ENCODE measurements at places on chromosomes 16 and 17.

DNA sequence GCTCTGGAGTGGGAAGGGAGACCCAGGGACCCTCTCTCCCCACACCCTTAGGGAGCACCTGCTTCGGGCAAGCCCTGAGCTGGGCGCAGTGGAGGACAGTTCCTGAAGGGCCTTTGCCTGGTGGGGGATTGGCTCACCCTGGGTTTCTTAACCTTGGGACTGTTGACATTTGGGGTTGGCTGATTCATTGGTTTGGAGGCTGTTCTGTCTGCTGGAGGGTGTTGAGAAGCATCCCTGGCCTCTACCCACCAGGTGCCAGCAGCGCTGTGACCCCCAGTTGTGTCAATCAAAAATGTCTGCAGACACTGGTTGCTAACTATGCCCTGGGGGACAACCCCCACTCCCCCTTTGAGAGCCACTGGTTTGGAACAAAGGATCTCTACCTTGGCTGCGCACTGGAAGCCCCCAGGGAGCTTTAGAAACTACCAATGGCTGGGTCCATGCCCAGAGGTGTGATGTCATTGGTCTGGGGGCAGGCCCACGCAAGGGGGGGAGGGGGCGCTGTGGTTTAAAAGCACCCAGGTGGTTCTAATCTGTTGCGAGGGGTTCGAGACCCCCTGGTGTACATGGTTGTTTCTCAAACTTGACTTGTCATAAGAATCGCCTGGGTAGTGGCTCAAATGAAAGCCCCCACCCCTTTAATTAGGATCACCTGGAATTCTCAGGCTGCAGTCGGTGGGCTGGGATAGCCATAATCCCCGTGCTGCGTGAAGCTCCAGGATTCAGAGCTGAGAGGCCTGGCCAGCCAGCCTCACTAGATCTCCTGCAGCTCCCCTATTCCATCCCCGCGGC, 151.9 kb upstream of the GSE1 start:
- DNase-seq = no peak

GRCh38 chr17:9958586-9959281, 53.7 kb upstream of the RCVRN start:
- peak; percentile 83 for DNase-seq

DNA sequence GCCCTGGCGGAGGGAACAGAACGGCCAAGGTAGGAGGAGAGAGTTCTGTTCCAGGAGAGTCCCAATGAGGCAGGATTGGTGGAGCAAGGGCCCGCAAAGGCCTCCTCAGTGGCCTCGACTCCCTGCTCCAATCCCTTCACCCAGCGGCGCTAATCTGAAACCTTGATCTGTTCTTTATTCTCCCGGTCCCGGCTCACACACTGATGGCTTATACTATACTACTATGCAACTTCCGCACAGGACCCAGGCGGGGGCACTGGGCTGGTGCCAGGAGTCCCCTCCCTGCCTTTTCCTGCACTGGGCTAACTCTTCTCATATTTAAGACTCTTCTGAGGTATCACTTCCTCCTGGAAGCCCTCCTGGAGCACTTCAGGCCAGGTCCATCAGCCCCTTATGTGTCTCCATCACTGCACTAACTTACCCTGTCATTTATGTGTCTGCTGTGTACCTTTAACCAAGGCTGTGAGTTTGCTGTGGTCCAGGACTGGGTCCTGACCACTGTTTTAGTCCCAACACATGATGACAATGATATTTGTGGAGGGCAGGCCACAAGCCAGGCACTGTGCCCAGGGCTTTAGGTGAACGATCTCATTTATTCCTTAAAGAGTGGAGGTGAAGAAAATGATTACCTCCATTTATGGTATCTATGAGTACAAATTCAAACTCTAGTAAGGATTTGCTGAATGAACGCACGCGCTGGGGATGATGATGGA, 6.8 kb downstream of the CCDC102A start:
- DNase-seq = no peak

DNA sequence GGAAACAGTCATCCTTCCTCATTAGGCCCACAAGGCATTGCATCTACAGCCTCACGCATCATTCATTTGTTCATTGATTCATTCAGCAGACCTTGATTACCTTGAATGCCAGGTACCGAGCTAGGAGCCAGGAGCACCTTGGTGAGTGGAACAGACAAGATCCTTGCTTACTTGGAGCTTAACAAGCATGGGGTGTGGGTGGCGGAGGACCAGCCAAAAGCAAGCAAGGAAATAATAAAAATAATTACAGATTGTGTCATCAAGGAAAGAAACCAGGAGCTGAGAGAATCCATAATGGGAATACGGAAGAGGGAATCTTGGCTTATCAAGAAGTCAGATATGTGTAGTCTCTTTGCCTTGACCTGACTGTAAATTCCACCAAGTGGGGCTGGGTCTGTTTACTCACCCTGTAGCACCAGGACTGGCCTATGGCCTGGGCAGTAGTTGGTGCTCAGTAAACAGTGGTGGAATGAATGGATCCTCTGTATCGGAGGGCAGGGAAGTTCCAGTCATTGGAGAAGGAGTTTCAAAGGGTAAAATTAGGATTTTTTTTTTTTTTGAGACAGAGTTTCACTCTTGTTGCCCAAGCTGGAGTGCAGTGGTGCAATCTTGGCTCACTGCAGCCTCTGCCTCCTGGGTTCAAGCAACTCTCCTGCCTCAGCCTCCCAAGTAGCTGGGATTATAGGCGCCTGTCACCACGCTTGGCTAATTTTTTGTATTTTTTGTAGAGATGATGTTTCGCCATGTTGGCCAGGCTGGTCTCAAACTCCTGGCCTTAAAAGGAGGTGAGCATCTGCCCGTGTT, 157.7 kb downstream of the MSI2 start:
- no peak for DNase-seq

DNA sequence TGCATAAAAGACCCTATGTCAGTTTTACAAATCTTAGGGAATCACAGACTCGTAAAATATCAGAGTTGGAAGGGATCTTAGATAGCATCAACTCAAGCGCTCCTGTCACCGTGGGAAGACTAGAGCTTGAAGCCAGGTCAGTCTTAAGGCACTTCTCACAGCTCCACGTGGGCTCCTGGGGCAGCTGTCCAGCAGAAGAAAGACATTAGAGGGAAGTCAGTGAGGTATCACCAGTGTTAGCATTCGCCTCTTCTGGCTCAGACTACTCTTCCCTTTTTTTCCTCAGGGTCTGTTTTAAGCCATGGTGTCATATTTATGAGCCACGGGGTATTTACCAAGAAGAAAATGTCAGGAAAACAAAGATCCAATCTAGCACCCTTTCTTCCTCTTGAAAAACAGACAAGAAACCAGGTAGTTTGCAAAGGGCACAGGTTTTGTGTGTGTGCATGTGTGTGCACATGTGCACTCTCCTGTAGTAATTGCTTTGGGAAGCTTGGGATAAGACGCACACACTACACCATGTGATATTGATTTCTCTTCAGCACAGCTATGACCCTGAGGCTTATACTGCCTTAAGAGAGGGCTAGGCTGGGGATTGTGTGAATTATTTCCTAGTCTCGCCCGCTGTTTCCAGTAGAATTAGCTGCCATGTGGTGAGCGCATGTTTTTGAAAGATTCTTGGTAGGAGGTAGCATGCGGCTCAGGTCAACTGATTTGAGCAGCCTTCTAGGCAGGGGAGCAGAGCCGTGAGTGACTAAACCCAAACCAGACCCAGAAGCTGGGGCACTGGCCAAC, 61.0 kb upstream of the ELAC2 start:
- DNase-seq = no peak

GRCh38 chr17:43634591-43635125, 27.1 kb downstream of the MEOX1 start:
- no peak for DNase-seq

DNA sequence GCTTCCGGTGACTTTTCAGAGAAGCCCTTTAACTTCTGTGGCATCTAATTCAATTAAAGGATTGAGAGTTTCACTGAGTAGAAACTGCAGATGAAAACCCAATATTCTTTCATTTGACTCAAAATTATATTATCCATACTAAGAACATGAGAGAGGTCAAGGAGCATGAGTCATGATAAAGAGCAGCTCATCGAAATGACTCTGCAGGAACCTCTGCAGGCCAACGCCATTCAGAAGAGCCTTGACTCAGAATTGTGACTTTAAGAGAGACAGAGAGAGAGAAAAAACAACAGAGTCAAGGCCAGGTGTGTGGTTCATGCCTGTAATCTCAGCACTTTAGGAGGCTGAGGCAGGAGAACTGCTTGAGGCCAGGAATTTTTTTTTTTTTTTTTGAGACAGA, 417.2 kb upstream of the XYLT1 start:
- no peak for DNase-seq

DNA sequence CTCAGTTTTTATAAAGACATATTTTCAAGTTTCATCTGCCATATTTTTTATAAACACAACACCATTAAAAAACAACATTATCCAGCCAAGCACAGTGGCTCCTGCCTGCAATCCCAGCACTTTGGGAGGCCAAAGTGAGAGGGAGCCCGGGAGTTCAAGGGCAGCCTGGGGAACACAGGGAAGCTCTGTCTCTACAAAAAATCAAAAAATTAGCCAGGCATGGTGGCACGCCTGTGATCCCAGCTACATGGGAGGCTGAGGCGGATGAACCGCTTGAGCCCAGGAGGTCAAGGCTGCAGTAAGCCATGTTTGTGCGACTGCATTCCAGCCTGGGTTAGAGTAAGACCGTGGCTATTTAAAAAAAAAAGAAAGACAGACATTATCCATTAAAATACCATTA, 17.2 kb upstream of the NTAN1 start:
- DNase-seq = no peak

DNA sequence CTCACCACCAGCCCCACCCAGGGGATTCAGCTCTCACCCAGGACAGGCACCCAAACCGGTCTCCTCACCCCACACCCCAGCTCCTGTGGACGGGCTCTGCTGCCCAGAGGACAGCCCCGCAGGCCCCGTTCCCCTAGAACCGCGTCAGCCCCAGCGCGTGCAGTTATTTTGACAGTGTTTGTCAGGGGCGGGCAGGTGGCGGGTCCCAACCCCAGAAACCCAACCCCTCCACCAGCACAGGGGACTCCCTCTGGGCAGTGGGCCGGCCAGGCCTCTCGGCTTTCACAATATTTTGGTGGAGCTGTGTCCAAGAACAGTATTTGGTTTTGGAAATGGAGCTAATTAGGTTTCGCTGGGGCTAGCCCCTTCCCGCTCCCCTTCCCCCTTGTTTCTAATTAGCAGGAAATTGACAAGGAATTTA, 44.8 kb downstream of the BAHCC1 start:
- DNase-seq = no peak

DNA sequence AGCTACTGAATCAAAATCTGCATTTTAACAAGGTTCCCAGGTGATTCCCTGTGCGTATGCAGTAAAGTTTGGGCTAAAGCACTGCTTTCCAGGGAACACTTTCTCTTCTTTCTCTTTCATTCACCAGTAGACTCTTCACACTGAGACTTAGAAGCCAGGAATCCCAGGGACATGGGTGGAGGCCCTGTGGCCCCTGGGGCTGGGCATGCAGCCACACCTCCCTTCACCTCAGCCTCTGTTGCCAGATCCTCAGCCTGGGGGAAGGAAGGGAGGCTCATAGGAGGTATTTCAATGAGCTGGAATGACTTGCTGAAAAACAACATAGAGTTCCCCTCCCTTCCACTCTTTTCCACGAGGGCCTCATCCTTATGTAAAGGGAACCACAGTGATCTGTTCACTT, 1.2 kb downstream of the G6PC3 start:
- DNase-seq = no peak

DNA sequence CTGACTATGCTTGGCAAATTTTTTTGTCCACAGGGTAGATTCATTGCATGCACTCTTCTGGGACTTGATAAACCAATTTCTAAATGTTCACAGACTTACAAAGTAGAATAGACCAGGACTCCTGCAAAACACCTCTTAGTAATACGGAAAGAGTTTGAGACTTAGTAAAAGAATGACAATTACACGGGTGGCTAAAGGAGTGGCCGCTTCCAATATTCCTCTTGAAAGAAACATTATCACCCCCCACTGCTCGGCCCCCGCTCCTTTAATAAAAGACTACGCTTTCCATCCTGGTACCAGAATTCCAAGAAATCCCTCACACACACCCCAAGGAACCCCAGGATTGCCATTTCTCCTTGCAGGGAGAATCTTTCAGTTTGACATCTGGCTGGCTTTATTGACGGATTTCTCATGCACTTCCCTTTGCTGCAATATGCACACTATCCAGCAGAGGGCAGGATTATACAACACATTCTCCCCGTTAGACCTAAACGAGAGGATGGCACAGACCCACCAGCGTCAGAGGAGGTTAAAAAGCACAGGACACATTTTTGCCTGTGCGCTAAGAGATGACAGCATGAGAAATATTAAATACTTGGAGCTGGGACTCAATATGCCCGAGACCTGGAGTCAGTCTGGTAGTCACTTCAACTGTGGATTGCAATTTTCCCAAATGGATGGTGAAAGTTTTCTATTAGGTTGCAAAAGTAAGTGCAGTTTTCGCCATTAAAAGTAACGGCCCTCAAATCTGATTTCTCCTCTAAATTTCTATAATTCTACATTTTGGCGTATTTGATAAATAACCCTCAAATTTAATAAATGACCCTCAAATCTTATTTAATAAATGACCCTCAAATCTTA, 46.6 kb upstream of the NUDT7 start:
- DNase-seq = peak; percentile 25

GRCh38 chr17:8896641-8897635, 29.5 kb upstream of the PIK3R6 start:
- no peak for DNase-seq

DNA sequence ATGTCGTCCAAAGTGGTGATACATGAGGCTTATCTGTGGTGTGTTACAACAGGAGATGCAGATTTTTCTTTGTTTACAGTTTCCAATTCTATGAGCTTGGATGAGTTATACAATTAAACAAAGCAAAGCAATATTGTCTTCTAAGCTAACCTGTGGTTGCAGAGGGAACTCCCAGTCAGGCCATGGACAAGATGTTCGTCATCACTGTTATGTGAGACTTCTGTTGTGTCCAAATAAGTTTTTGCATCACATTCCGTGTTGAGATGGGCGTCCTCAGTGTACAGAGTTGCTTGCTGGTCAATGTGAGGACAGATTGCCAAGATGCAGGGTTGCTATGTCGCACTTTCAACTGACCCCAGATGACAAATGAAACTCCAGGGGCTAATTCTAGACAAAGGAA, 189.3 kb downstream of the IRF8 start:
- no peak for DNase-seq

DNA sequence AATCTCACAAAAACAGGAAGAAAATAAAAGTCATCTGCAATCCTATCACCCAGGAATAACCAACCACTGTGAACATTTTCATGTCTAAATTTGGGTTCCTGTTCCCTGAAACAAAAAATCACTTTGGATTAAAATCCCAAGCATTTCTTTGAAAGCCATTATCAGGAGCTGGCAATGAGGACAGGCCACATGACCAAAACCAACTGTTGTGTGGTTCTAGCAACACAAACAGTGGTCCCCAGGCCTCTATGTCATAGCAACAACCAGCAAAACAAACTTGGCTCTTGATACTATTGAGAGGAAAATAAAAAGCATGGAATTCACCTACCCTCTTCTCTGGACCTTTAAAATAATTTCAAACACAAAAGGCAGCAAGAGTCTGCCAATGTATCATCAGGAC, 252.5 kb downstream of the SLC39A11 start:
- no peak for DNase-seq

DNA sequence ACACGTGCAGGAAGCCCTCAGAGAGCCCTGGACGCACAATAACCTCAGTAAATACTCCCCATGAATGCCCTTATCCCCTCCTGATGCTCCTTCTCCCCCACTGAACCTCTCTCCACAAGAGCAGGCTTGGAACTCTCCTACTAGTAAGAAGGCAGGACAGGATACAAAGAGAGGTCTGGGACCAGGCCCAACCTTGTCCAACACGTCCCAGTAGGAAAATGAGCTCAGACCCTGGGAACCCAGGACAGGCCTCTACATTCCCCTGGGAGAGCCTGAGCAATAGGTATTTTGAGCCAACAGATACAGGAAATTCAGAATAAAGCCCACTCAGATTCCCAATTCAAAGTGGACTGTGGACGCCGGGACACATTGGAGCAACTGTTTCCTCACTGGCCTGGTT, 19.2 kb downstream of the ZNF423 start:
- DNase-seq = no peak

Data from caudate nucleus (tissue), 63 donors.